Activated T-helper 9 cell treated with anti-CD3 and anti-CD28 coated beads, Interleukin-2, amount 50 U/mL, for 16 hours (primary cell): ENCODE measurements at places on chromosomes 3 and 15.

DNA sequence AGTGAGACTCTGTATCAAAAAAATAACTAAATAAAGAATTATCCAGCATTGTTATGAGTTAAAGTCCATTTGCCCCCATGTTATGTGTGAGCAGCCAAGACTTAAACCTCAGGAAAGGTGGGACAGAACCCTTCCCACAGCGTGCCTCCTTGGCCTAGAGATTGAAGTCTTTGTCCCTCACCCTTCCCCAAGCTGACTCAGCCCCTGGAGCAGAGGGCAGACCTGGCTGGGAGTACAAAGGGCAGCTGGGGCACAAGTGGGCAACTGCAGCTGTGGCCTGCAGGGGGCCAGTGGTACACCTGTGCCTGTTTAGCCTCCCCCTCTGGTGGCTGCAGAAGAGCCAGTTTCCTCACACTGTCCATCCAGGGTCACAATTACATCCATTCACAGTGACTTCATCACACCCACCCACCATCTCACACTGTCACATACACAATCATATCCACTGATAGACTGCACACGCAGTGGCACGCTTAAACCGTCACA is 940 bp upstream of the ACY1 start:
- DNase-seq, result no peak

DNA sequence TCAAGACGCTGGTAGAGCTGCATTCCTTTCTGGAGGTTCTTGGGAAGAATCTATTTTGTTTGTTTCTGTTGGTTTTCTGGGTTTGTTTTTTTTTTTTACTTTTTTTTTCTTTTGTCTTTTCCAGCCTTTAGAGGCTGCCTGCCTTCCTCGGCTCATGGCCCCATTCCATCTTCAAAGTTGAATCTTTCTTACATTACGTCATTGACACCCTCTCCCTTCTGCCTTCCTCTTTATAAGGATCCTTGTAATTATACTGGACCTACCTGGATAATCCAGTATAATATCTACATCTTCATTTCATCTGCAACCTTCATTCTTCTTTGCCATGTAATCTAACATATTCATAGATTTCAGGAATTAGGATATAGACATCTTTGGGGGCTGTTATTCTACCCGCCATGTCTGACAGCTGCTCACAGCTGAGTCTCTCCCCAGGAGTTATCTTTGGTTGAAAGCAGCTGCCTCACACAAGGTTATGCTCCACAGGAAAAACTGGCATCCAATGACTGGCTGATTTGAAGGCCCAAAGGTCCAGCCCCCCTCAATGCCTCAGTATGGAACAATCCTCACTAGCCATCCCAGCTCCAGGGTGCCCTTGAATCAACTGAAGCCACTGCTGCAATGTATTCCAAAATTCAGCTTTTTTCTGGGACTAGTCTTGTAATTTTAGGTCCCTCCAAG is 38.4 kb upstream of the THBS1 start:
- DNase-seq, result no peak

DNA sequence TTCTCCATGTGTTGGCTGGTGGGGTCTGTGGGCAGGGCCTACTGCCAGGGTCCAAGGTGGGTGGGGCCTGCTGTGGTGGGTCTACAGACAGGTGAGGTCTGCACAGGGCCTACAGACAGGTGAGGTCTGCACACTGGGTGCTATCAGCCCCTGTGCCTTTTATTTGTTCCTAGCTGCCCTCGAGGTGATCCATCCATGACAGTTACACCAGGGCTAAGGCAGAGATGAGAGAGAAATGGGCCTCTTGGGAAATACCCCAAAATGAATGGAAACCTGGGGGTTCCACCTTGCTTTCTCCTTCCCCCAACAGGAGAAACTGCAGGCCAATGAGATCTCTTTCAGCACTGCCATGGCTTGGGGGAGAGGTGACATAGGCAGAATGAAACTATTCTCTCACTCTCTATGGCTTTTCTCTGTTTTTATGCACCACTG is 36.4 kb downstream of the CFAP100 start:
- no peak for DNase-seq

DNA sequence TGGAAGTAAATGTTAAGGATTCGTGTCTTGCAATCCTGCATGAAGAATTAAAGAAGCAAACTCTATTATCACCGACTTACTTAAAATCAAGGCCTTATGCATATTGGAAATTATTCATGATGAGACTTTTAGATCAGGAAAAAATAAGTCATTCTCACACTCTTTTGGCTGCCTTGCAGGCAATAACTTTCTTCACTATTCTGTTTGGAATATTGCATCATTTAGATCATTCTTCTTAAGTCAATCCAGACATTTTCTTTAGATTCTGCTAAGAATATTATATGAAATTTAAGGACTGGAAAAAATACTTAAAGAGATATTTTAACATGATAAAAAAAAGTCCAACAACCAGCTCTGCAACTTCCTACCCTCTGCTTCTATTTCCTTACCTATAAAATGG is 245.4 kb downstream of the LRRN1 start:
- no peak for DNase-seq

DNA sequence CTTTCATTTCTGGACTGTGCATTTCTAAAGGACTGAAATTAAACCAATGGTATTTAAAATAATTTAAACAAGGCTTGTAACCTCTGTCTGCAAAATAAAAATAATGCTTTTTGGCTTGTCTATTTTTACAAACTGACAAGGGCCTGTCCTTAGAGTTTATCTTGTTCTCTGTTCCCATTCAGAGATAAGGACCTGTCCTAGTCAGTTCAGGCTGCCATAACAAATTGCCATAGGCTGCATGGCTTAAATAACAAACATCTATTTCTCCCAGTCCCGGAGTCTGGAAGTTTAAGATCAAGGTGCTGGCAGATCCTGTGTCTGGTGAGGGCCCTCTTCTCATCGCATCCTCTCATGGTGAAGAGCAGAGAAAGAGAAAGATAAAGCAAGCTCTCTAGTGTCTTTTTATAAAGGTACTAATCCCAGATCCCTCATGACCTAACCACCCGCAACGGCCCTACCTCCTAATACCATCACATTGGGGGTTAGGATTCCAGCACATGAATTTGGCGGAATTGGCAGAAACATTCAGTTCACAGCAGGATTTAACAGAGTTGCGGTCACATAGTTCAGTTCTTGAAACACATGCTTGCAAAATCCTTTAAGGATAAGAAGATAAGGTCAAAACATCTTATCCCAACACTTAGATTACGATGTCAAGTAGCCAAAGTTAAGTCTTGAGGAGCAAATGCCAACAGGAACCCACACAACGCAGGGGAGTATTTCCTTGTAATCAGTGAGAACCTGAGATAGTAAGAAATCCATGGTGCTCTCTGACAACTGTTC is 17.8 kb downstream of the KBTBD8 start:
- no peak for DNase-seq

- DNase-seq, result no peak
Observed at GRCh38 chr3:132804498-132804897, 82.3 kb upstream of the NPHP3 start.

- DNase-seq, result no peak
Observed at GRCh38 chr3:103006526-103007183, 571.8 kb downstream of the ZPLD1 start.

GRCh38 chr3:5677555-5677954 is 490.0 kb downstream of the EDEM1 start:
- no peak for DNase-seq

DNA sequence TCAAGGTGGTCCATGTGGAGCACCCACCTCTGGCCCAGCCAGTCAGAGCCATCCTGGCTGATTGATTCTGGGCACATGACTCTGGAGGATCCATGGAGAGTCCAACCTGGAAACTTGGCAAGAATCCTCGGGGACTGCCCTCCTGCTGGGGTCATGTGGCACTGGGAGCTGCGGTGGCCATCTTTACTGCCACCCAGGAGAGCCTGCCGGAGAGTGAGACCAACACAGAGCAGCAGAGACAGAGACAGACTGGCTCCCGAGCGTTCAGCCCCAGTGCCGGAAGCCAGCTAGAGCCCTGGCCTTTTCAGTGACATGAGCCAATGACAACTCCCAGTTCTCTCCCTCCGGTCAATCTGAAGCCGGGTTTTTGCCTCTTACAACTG is 11.5 kb upstream of the GATA2 start:
- DNase-seq, result no peak

DNA sequence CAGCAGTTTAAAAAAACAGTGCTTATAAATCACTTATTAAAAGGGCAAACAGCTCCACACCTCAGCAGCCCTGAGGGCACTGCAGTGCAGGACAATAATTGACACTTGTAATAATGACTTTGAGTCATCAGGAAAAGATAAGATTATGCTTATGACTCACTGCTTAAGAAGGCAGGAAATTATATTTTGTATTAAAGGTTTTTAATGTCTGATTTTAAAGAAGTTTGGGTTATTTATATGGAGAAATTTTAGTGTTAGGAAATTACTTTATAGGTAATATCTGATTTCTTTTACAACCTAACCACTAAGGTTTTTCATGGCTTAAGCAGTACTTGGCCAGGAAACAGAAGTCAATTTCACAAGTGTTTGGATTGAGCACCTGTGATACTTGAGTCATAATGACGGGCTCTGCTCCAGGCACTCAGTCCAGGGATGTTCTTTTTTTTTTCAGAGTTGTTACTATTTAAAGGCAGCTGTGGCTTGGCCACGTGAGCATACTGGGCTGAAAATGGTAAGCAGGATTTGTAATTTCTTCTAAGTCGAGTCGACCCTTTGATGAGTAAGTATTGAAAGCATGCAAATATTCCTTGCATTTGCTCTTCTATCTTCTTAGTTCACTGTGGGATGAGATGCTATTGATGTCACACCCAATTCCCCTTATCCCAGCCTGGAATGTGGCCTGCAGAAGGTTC is 21.6 kb upstream of the SLC6A20 start:
- no peak for DNase-seq

- DNase-seq, result no peak
Observed at GRCh38 chr3:161568671-161569070, 72.1 kb downstream of the OTOL1 start.

DNA sequence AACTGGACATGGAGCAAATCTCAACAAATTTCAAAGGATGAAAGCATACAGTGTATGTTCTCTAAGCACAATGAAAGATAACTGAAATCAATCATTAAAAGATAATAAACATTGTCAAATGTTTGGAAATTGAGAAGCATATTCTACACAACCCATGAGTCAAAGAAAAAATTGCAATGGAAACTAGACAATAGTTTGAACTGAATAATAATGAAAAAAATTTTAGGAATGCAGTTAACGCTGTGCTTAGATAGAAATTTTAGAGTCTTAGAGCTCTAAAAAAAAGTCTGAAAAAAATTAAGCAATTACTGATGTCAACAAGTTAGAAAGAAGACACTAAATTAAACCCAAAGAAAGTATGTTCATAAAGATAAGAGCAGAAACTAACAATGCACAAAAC is 15.5 kb downstream of the RABL3 start:
- no peak for DNase-seq

GRCh38 chr3:17740721-17741141 is 1.7 kb downstream of the TBC1D5 start:
- no peak for DNase-seq

DNA sequence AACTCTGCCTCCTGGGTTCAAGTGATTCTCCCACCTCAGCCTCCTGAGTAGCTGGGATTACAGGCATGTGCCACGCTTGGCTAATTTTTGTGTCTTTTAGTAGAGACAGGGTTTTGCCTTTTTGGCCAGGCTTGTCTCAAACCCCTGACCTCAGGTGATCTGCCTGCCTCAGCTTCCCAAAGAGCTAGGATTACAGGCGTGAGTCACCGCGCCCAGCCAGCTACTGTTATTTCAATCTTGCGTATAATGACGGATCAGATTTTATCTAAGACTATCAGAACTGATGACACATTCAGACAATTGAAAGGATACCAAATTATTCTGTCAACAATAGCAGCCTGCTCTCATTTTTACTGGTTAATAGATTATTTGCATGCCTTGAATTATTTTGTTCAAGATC is 612.2 kb downstream of the ZIC1 start:
- no peak for DNase-seq

GRCh38 chr15:40743921-40744814 is 10.9 kb downstream of the RMDN3 start:
- DNase-seq, result peak; percentile 62

GRCh38 chr3:39980058-39980457 is 170.6 kb downstream of the MYRIP start:
- no peak for DNase-seq

- DNase-seq, result no peak
Observed at GRCh38 chr15:89131731-89132130, 43.5 kb downstream of the ABHD2 start.

DNA sequence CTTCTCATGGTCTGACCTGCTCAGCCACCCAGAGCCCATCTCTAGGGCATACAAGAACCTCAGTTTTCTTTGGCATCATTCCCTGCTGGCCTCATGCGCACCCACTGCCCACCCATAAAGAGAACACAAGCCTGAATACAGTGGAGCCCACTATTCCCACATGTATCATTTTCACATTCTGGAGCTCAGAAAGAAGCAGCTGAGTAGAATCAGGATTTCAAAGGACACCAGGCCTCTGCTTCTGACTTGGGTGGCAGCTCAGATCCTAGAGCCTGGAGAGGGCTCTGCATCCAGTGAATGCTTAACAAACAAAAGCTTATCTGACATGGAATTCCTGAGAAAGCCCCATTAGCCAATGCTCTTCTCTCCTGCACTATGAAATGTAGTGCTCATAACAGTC is 34.7 kb downstream of the RBP2 start:
- no peak for DNase-seq

DNA sequence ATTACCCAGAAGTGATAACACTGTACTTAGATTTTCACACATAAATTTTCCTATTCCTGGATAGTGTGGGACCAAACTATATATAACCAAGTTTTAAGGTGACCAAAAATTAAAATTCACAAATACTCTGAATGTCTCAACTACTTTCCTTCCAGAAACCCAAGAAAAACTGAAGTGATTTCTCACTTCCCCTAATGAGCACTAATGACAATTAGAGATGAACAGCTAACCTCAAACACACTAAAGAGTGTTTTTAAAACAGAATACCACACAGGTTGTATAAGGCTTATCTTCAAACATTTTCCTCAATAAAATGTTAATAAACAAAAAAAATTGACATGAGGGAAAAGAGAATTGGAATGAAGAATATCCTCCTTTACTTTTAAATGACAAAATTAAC is 188.2 kb downstream of the ZBTB20 start:
- no peak for DNase-seq

DNA sequence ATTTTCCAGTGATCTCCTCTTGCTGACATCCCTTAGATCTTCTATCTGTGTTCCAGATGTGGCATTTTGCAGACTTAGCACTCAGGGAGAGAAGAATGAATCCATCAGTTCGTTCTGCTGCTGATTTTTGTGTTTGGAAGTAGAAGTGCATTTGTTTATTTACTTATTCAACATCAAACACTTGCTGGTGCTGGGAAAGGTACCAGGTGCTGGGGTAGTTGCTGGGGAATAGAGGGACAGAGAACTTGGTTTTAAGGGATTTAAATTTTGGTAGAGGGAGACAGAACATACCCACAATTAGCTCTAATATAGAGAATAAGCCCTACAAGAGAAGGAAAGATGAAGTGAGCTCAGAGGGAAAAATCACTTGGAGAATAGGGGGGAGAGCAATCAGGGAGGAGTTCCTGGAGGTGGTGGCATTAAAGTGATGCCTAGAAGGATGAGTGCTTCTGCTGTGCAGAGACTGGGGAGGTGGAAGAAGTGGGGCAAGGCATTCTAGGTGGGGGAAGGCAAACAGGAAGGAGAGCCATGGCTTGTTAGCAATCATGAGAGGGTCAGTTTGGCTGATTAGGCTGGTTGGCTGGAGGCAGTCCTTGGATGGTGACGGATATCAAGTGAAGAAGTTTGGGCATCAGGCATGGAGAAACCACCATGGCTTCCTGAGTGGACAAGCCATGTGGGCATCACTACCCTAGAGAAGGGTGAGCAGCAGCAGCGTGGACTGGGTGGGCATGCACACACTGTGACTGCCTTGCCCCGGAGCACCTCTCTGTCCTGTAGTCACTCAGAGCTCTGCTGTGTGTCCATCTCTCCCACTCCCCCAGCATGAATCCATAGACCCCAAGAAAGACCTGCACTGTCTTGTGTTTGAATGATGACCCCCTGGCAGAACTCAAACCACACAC is 197.3 kb downstream of the OPA1 start:
- no peak for DNase-seq
